ENCODE measurements at places on chromosomes 1 and 21.
A peak's percentile ranks its signal among the peaks of the same experiment; 100 is the strongest.

DNA sequence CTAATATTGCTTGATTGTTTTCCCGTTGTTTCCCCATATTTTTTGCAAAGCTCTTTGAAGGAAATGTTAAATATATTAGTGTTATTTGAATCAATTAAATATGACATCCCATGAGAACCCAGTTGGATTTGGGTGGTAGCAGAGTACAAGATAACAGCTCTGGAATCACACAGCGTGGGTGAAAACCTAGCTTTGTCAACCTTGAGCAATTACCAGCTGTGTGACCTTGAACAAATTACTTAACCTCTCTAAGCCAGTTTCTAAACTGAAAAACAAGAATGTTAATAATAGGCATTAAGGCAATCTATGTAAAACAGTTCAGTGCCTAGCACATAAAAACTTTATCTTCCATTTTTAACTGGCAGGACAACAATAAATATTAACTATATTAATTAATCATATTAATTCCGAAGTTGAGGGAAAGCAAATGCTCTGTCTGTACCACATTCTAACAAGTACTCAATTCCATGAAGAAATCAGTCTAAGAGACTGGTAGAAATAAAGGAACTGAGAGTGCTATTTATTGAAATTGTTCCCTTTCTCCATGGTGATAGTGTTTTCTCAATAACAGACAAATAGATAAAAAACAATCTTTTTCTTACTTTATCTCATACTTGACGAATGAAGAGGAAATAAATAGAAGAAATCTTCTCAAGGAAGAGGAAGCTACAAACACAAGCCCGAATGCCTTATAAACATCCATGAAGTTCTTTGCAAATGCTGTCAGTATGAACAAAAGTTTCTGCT lies 27.0 kb downstream of the DNASE2B start:
- no peak for DNase-seq

DNA sequence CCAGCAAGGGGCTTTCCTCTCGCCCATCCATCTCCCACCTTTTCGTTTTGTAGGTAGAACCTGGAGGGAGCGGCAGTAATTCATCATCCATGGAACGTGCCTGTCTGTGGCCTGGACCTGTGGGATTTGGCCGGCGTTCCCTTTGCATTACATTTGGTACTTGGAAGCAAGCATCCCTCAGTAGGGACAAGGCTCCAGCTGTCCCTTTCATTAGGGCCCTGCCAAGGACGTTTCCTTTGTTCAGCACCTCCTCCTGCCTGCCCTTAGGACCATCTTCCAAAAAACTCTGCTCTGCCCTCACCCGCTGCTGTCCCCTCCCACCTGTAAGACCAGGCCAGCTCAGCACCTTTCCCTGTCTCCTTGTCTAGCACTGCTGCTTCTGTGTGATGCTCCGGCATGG lies 62.1 kb downstream of the RYR2 start:
- no peak for DNase-seq

DNA sequence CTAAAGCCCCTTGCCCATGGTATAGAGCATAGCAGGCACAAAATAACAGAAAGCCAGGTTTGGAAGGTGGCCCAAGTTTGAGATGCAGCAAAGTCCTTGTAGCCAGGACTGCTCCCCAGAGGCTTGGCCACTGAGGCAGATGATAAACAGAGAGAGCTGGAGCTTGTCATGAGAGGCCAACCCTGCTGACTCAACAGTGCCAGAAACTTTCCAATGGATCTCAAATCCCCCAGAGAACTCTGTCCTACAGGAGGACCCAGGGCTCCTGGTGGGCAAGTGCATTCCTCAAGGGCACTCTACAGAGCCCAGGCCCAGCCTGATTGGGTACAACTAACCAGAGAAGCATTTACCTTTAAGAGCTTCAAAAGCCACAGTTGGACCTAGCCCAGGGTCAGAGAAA lies 280.7 kb downstream of the KCNH1 start:
- DNase-seq: no peak

- no peak for DNase-seq
These were observed 153.0 kb downstream of the GABPA start for GRCh38 chr21:25887646-25888306.

- DNase-seq: no peak
These were observed 12.2 kb downstream of the METTL13 start for GRCh38 chr1:171793636-171794035.

DNA sequence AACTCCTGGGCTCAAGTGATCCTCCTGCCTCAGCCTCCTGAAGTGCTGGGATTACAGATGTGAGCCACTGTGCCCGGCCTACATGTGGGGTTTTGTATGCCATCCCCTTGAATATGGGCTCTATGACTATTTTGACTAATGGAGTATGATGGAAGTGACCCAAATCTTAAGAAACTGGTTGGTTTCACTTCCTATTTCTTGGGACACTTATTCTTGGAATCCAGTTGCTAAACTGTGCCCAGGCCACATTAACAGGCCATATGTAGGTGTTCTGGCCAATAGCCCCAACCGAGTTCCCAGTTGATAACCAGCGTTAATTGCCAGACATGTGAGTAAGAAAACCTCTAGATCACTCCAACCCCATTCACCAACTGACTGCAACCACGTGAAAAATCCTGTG lies 36.3 kb upstream of the CLIC4 start:
- DNase-seq: no peak

GRCh38 chr1:21292984-21293536 lies 2.8 kb upstream of the ECE1 start:
- DNase-seq: peak; percentile 67

- DNase-seq: no peak
These were observed 281.5 kb downstream of the NEGR1 start for GRCh38 chr1:72000809-72001208.

DNA sequence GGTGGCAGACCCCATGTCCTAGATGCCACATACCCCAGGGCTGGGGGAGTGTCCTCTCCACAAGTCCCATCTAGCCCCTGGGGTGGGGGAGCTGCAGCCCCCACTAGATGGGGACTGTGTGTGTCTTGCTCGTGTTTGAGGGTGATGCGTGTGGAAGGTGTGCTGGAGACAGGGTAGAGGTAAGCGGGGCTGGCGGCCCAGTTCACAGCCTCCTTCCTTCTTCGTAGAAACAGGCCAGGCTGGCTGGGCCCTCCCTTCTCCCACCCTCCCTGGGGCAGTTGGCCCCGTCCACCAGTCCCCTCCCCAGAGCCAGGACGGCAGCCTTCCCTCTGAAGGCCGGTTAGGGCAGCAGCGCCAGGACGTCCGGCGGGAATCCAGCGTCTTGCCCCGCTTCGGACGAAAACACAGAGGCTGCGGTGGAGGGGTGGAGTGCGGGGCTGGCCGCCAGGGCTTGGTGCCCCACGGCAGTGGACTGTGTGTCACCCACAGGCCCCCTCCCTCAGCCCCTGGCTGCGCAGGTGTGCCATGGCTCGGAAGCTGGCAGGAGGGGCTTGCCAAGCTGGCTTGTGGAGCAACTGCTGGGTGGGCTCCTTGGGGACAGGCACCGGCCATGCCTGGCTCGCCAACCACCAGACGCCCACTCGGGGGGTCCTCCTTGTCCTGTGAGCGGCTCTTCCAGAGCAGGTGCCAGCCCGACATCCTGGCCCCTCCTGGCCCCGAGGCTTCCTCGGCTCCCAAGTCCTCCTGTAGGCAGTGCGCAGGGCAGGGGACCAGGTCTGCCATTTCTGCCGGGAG lies 3.6 kb downstream of the PRDM16 start:
- no peak for DNase-seq

Measured in GM10248 (cell line).